ENCODE measurements at places on chromosomes 7 and 10. TPM values are rescaled to one million over a fixed set of nuclear protein-coding genes. Genes with fewer than 3 reads are reported as not detected.

Gene GPNMB
- total RNA-seq = 72.4 TPM

Gene GNAT3
- 1.2 TPM for total RNA-seq

Gene PTPN20
- 3.1 TPM for total RNA-seq

Gene SLC26A3
- 856 TPM for total RNA-seq

Gene TBC1D12
- 11.9 TPM for total RNA-seq

Gene FAM107B
- total RNA-seq = 145 TPM

Gene PTPRN2
- total RNA-seq = 11.9 TPM

Gene HYCC1
- total RNA-seq = 20.5 TPM

Gene AKR1C4
- total RNA-seq = 9.1 TPM

Gene AKR1D1
- 0.37 TPM for total RNA-seq

Gene TRIL
- total RNA-seq = 1.4 TPM

Gene RGR
- total RNA-seq = not detected

Gene PLEKHS1
- 0.75 TPM for total RNA-seq

Gene UNCX
- total RNA-seq = not detected

Gene CREB5
- 22.5 TPM for total RNA-seq

Gene EMX2
- 2.9 TPM for total RNA-seq

Gene ADAM12
- 2.1 TPM for total RNA-seq

Gene TUBB8
- total RNA-seq = not detected

Gene DPP6
- total RNA-seq = 0.35 TPM

Gene ACSM6
- not detected for total RNA-seq

Gene ARPC1B
- 123 TPM for total RNA-seq

Gene FKBP6
- not detected for total RNA-seq

Gene HDAC9
- total RNA-seq = 13.5 TPM

Gene WEE2
- total RNA-seq = not detected

Gene FOXI2
- 0.23 TPM for total RNA-seq

Gene ACSL5
- 34.1 TPM for total RNA-seq

Gene NEUROG3
- total RNA-seq = not detected

Gene TRIM73
- total RNA-seq = 6.0 TPM

Gene SLC13A1
- 132 TPM for total RNA-seq

Gene C7orf57
- not detected for total RNA-seq

Gene SPDYE1
- total RNA-seq = not detected

Gene ARPC1A
- total RNA-seq = 140 TPM

Gene AGAP4
- 14.0 TPM for total RNA-seq

Gene TDRD1
- 2.0 TPM for total RNA-seq

Gene SPDYE2
- not detected for total RNA-seq

Gene CRTAC1
- 1.6 TPM for total RNA-seq

Gene OR2A5
- not detected for total RNA-seq

Gene IDI2
- not detected for total RNA-seq

Gene AGBL3
- 4.1 TPM for total RNA-seq

Gene FGL2
- 42.3 TPM for total RNA-seq

Gene TMEM60
- total RNA-seq = 12.2 TPM

Gene ATRNL1
- 2.7 TPM for total RNA-seq

Gene FAM25C
- not detected for total RNA-seq

Gene ASB15
- total RNA-seq = not detected

Gene NEUROD6
- total RNA-seq = not detected
